Left colon (tissue), 2 donors: ENCODE measurements at places on chromosomes 7 and 10.

DNA sequence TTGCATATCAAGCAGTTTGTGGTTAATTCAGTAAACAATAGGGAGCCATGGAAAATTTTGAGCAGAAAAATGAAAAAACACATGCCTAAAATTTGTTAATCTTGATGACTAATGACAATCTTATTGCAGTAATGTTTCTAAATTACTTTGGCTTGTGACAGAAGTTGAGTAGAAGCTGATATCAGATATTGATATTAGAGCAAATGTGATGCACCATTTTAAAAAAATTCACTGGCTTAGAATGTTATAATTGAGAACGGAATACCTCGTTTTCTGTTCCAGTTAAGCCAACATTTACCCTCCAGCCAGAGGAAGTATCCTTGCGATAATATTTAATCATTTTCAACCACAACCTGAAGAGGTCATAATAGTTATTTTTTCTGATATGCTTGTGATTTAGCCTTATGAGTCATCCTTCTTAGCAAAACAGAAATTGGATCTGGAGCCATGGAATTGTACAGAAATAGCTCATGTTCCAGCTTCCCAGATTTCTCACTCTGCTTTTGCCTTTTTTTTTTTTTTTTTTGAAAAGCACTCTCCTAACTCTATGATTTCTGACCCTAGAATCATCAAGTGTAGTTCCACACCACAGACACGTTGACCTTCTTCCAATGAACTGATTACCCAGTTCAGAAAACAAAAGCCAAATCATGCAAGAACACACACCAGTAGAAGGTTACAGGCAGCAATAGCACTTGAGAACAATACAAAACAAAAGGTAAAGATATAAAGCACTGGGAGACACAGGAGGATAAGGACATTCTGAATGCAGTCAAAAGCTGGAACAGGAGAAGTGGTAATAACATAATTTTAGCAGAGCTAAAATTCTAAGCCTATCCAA lies 96.8 kb upstream of the PHYHIPL start:
- DNase-seq = no peak

- DNase-seq = no peak
Observed at GRCh38 chr10:96255549-96256333, 15.6 kb downstream of the BLNK start.

GRCh38 chr10:29630205-29631048 lies 4.3 kb downstream of the SVIL start:
- DNase-seq = no peak

DNA sequence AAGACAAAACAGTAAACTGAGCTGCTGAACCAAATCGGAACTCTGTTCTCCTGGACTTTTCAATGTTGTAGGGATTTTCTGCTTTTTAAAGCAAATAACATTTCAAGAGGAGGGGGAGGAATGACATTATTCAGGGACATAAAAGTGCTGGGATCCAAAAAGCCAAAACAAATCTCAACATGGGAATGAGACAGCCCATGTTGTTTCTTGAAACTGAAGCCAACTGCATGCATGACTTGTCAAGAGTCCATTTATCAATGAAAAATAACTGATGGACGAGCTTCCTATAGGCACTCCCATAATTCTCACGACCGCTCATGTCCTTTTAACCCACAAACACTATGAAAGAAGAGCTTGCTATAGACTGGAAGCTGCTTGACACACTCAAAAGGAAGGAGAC lies 27.8 kb downstream of the FAM53B start:
- DNase-seq = no peak

GRCh38 chr10:100347568-100348195 lies 649 bp downstream of the SCD start:
- no peak for DNase-seq
